ENCODE measurements at places on chromosomes 5 and 9.

DNA sequence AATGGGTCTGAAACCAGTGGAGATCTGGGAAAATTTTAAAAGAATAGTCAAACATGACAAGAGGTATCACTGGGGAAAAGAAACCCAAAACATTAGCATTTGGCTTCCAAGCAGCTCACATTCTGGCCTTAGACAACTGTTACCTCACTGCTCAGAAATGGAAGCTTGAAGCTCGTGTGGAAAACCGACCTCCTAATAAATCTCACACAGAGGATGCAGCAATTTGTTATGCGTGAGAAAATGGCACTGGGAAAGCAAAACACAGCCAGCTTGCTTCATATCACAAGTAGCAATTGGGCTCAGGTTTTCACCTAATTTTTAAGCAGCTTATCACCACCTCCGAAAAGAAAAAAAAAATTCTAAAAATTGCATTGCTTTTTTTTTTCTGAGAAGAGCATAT, 103.3 kb upstream of the TAS2R1 start:
- DNase-seq: no peak

DNA sequence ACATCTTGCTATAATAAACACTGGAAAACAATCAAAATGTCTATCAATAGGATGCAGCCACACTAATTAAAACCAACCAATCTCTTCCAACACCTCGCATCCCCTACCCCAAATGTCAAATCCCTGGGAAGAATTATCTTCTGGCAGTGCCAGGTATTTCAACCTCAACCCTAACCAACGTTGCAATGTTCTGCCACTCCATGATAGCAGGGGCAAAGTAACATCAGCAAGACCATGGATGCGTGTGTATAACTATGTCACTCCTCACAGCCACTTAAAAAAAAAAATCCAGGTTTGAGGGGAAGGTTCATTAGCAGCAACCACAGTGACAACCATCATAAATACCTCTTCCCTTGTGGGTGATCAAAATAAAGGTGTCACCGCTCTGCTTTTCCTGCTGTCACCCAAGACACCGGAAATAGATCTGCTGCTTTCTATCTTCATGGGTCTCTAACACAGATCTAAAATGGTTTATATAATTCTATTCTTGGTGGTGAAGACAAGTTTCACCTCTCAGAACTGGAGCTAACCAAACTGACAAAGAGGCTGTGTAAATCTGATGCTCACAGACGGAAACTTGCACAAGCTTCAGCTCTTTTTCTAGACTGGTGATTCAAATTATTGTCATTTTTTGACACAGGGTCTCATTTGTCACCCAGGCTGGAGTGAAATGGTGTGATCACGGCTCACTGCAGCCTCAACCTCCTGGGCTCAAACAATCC, 9.9 kb downstream of the HSPA9 start:
- DNase-seq: no peak

GRCh38 chr9:96100385-96101300, 201.3 kb downstream of the HSD17B3 start:
- no peak for DNase-seq

DNA sequence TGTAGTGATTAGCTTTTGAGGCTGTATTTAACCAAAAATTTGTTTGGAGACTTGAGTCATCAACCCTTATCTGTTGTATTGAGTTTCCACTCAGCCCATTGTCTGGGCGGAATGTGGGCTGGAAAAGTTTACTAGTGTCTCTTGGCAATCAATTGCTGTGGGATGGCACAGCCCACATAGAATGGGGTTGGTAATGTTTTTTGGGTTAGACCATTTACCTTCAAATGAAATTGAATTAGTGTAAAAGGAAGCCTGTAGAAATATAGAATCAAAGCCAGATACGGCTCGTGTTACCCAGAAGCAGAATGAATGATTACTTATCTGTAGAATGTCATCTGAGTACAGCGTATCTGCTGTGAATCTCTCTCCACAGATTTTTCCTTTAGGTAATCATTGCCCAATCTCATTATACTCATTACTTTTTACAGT, 142.9 kb downstream of the AOPEP start:
- no peak for DNase-seq

GRCh38 chr9:75713335-75713734, 177.1 kb upstream of the PCSK5 start:
- no peak for DNase-seq

DNA sequence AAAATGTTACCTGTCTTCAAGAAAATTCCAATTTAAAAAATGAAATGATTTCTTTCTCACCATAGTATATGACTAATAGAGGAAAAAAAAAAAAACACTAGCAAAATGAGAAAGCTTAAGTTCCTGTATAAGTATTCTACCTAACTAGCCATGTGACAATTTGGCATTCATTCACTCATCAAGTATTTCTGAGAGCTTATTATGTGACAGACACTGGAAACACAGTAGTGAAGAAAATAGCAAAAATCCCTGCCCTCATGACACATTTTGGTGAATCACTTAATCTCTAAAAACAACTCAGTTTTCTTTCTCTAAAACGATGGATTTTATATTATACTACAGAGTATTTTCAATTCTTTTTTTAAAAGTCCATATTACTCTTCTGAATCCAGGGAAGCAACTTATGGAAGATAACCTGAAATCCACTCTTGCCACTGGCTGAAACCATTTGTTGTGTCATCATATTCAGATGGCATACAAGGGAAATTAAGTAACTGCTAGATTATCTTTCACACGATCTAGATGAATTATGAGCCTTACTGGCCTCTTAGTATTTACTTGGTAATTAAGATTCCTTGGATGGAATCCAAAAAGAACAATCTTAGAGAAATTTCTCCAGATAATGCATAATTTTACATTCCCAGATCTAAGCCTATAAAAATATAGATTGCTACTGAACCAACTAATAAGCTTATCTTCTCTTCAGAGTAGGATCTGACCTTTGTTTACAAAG, 5.5 kb downstream of the PTBP3 start:
- no peak for DNase-seq

DNA sequence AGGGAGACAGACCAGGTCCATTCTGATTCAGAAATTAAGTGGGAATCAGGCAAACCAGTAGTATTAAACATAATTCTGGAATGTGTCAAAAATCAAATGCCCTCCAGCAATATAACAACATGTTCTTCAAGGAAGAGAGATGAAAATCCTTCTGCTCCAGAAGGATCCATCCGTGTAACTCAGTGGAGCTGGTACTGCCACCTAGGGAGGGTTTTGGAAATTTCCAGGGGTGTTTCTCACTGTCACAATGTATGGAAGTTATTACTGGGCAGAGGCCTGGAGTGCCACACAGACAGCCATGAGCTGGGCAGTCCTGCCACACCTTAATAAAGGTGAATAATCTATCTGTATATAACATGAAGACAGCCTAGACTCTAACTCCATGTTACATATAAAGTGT, 87.5 kb downstream of the TTLL11 start:
- no peak for DNase-seq

- no peak for DNase-seq
Observed at GRCh38 chr5:76363352-76364225, 39.5 kb upstream of the IQGAP2 start.

DNA sequence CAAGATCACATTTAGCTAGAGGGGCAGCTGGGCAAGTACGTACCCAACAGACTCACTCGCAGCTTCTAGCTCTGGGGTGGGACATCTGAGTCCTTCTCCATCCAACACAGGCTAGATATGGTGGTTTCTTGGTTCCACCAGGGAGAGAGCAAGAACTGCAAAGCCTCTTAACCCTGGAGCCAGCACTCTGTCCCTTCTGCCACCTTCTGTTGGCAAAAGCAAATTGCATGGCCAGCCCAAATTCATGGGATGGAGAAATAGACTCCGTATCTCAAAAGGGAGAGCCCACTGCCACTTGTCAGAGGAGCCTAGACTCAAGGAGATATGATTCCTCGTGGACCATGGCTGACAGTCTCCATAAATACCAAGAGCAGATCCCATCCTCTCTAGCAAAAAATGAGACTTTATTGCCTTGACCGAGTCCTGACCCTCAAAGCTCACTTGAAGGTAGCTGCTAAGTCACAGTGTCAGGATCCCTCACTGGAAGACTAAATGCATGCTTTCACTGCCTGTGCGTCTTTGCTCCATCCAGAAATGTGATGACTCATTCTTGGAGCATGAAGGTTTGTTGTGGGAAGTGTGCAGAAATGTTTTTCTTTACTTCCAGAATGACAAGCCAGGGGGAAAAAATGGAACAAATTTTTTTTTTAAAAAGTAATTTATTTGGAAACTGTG, 28.8 kb upstream of the ROR2 start:
- no peak for DNase-seq

- no peak for DNase-seq
Observed at GRCh38 chr5:126433701-126434100, 10.5 kb downstream of the GRAMD2B start.

All from esophagus squamous epithelium (tissue), 5 donors.